C1 segment of cervical spinal cord (tissue), 14 donors: ENCODE measurements at places on chromosomes 1 and 21.

DNA sequence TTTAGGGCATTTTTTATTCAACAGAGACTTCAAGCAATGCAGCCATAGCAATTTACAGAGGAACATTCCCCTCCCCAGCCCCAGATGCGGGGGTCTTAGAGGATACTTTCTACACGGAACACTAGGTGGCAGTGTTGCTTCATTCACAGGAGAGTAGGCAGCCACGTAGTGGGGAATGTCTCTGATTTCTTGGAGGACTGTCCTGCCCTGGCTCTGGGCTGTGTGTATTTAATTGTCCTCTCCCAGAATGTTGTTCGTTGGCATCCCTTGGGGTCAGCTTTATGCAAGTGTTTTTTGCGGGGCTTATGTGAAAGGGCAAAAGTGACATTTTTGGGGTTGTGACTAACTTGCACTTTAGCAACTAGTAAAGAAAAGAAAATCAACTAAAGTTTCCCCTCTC is 96.9 kb downstream of the PAPPA2 start:
- no peak for DNase-seq

DNA sequence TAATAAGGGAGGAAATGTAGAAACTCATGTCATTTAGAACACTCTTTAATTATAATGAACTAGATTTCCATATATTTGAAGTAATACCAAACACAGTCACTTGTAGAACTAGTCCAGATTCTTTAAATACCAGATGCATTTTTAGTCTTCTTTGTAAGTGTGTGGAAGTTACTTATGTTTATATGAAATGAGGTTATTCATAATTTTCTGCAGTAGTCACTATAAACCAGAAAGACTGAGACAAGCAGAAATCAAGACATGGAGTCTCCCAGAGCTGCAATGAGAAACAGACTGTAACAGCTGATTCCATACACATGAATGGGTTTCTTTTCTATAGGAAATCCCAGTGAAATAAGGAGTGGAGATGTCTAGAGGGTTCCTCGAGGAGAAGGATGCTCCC is 216.6 kb upstream of the ZP4 start:
- no peak for DNase-seq

DNA sequence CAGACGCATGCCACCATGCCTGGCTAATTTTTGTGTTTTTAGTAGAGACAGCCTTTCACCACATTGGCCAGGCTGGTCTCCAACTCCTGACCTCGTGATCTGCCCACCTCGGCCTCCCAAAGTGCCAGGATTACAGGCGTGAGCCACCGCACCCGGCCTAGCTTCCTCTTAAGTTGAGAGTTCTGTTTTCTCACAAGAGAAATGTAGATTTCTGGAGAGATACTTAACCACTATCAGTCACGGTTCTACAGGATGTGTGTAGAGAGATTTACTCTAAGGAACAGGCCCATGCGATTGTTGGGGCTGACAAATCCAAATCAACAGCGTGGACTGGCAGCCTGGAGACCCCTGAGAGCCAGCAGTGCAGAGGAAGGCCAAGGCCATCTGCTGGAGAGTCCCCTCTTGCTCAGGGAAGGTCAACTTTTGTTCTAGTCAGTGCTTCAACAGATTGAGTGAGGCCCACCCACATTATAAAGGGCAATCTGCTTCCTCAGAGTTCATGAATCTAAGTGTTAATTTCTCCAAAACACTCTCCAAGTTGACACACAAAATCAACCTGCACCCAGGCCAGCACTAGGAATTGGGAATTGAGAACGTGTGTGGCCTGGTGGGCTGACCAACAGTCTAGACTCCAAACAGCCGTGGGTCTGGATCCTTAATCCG is 38.7 kb downstream of the CHAF1B start:
- no peak for DNase-seq

DNA sequence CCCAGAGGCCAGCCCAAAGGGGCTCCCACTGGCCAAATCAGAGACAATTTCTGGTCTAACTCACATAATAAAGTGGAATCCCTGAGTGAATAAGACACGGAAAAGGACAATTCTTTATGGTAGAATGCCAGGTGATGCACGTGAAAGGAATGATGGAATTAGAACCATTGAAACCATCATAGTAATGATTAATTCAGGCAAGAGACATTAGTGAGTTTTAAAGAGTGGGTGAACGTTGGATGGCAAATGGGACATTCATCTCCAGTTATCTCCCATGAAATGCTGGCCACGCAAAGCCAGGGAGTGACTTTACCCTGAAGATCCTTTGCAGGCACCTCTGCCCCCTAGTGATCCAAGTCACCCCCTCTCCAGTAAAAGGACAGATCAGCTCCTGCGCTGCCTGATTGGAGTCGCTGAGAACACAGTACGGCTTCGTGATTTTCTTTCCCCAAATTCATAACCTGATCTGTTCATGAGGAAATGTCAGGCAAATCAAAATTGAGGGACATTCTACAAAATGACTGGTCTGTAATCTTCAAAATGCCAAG is 87.5 kb downstream of the AJAP1 start:
- DNase-seq: no peak

DNA sequence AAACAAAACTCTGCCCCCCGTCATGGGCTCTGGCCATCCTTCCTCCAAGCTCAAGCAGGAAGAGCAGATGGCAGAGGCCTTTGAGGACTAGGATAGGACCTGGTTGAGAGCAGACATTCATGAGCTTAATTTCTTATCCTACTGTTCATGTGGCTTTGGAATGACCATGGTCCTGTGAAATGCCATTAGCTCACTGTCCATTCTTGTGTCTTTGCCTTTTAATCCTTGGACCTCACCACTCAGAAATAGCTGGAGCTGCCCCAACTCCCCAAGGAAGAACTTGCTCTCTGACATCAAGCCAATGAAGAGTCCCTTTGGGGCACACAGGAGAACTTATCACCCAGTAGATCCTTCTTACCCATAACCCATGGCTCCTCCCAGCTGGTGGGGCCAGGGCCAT is 11.6 kb upstream of the FAM20B start:
- DNase-seq: no peak

DNA sequence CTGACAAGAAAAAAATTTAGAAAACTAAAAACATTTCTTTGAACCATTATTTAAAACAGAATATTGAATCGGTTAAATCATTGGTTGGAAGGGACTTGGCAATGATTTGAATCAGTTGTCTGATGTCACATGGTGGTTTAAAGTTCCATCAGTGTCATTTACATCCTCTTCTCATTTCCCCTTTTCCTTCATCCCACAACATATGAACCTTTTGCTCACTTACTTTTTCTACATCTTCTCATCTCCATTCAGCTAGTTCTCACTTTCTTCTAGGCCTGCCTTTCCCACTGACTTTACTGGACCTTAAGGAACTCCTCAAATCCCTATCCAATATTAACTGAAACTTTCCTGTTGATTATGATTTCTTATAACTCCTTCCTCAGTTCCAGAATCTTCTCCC is 58.5 kb downstream of the PHACTR4 start:
- no peak for DNase-seq

GRCh38 chr1:3053366-3053980 is 15.5 kb upstream of the PRDM16 start:
- DNase-seq: no peak

DNA sequence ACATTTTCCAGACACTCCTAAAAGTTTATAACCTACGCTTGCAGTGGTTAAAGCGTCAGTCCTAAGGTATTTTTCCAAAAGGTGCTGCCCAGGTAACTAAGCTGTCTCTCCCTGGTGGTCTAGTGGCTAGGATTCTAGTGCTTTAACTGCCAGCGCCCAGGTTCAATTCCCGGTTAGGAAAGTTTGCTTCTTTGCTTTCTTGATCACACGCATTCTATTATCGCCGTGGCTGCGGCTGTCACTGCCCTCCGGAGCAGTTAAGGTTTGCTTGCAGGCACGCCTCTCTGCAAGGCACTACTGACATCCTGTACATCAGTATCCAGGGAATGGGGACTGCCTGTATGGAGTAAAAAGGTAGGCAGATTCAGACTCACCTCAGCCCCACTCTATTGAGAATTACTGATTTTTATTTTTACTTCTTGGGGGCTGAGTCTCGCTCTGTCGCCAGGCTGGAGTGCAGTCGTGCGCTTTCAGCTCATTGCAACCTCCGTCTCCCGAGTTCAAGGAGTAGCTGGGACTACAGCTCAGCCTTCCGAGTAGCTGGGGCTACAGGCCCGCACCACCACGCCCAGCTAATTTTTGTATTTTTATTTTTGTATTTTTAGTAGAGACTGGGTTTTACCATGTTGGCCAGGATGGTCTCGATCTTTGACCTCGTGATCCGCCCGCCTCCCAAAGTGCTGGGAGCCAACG is 53.2 kb upstream of the CFAP126 start:
- no peak for DNase-seq

GRCh38 chr1:61618755-61619154 is 106.2 kb downstream of the TM2D1 start:
- DNase-seq: no peak

DNA sequence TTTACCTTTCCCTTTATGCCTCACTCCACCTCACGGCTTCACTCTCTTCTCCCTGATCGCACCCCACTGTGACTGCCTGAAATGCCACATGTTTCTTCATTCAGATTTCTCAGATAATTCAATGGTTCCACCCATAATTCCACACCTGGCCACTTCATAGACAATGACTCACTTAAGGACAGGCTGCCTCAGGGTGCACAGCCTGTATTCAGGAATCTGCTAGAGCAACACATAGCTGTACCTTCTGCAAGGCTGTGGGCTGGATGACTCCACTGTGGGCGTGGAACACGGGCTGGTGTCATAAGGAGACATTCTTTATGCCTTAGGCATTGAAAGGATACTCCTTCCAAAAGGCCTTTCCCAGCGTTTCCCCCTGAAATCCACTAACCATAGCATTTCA is 36.1 kb downstream of the L1TD1 start:
- no peak for DNase-seq

DNA sequence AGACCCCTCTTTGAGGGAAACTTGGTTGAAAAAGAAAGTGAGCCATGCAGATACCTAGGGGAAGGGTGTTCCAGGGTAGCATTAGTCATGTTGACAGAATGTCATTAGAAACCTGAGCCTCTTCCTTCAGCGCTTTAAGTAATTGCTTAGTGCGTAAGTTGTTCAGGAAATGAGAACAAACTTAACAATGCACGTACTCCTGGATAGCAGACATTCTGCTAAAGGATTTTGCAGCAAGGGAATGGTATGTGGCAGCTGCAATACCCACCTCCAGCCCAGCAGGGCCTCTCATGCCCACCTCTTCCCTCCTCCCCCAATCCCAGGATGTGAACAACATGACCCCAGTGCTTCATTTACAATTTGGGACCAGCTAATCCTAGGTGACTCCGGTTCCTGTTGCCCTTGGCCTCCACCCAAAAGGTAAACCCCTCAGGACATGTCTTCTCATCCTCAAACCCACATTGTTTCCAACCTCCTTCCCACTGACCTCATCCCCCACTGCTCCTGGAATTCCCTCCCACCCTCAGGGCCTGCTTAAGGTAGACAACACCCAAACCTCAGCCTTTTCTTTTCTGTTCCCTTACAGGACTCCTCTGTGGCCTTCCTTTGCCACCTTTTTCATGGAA is 98.0 kb upstream of the BCAR3 start:
- no peak for DNase-seq
